ENCODE measurements at places on chromosomes 2 and 18.

DNA sequence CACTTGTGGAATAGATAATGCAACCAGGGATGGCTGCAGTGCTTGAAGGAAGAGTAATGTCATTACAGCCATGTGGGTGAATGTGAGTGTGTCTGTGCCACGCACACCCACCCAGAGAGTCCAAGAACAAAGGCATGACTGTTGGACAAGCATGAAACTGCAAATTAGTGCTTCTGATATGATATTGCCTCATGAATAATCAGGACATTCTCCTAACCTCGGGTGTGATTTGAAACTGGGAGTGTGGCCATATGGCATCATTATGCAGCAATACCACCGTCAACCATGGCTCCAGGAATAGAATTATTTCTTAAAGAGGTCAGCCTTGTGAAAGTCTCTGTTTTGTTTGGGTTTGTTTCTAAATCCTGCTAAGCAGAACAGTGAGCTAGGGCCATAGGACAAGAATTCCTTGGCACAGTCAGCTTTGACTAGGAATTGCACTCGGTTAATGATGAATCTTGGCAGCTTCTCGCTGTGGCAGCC lies 678.0 kb upstream of the RAB6C start:
- no peak for DNase-seq

DNA sequence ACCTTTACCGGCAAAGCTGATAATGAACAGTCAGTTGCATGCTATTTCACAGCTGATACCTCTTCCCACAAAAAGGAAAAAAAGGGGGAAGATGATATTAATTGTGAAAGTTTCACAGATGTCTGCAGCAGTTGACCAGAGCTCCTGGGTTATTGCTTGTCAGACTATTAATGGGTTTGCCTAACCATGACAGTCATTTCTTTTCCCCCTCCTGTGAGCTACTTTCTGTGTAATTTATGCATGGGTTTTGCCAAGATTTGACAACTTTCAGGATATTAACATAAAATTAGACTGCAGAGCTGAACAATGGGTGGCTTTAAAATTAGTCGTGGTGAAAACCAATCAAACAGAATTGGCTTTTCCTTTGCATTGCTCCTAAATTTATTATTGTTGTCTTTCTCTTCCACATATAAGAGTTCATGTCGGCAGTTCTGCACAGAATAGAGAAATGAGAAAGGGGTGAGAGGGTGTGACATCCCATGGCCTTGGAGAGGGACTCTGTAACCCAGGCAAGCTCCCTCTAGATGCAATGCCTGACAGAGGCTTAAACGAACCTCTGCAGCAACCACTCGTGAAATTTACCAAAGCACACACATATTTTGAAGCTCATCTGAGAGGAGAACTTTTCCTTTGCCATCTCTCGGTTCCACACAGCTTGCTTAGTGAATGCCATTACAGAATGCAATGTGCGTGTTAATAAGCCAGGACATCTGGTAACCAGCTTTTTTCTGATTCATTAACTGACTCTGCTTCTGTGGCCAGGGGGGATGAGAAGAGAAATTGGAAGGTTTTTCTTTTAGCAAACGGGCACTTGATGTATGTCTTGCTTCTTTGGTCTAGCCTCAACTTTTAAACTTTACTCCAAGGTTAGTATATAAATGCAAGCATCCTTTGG lies 82.2 kb upstream of the ITGA4 start:
- no peak for DNase-seq

DNA sequence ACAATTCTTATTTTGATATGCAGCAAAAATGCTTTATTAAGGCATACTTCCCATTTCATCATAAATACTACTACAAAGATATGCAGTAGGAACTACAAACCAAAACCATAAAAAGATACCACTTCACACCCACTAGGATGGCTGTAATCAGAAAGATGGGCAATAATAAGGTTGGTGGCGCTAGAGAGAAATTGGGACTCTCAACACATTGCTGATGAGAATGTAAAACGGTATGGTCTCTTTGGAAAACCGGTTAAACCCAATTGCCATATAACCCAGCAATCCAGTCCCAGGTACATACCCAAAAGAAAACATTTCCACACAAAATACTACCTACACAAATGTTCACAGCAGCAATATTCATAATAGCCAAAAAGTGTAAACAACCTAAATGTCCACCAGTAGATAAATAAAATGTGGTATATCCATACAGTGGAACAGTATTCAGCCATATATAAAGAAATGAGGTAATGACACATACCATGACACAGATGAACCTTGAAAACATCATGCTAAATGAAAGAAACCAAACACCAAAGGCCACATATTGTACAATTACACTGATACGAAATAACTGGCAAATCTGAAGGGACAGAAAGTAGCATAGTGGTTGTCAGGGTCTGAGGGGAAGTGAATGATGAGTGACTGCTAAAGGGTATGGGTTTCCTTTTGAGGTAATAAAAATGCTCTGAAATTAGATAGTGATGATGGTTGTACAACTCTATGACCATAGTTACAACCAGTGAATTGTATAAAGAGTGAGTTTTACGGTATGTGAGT lies 12.7 kb downstream of the SP3 start:
- DNase-seq: no peak

- DNase-seq: no peak
These were observed 46.9 kb upstream of the RPL31 start for GRCh38 chr2:100955226-100955625.

- no peak for DNase-seq
These were observed 94.8 kb upstream of the CREB1 start for GRCh38 chr2:207434899-207435465.

DNA sequence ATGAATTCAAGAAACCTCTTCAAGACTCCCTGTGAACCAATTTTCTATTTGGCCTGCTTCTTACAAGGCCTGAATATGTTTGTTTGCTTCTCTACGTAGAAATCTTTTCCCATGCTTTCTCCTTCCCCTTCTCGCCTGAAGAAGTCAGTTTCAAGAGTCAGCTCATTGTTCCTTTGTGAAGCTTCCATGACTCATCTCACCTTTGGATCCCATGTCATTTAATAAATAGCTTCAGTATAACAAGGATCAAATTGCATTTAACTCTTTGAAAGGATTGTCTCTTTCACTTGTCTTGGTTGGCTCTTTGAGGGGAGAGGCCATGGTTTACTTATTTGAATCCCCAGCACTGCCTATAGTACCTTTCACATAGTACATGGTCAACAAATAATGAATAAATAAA lies 28.4 kb downstream of the CPS1 start:
- no peak for DNase-seq

Data from stimulated activated CD8-positive, alpha-beta memory T cell treated with anti-CD3 and anti-CD28 coated beads, Interleukin-4, amount 100 ng/mL, for 24 hours (primary cell).